ENCODE measurements at places on chromosomes 1 and 21.

- no peak for DNase-seq
These were observed 14.2 kb downstream of the MTF1 start for GRCh38 chr1:37845049-37845646.

- no peak for DNase-seq
These were observed 27.6 kb downstream of the NCF2 start for GRCh38 chr1:183562701-183563100.

GRCh38 chr1:217498209-217498608 is 132.7 kb downstream of the GPATCH2 start:
- no peak for DNase-seq

DNA sequence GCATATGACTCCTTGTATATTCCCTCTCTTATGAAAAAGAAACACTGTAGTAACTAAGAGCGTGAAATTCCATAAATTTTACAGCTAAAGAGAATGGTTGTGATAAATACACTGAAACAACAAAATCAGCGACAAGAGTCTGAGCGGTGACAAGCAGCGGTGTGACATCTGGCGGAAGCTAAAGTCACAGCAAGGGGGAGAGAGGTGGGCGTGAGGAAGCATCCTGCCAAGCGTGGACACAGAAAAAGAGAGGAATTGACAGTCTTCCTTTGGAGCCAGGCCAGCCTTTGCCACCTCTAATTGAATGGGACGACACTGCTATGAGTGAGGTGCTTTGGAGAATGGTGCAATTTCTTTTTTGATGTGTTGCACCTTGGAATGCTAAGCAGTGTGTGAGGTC is 25.9 kb downstream of the PSMB2 start:
- DNase-seq: no peak

GRCh38 chr1:150809651-150810050 is 1.6 kb upstream of the CTSK start:
- DNase-seq: no peak

- DNase-seq: no peak
These were observed 10.7 kb upstream of the MAST2 start for GRCh38 chr1:45792744-45793143.

- DNase-seq: no peak
These were observed 267.9 kb downstream of the ZNF326 start for GRCh38 chr1:90262791-90263190.

- DNase-seq: no peak
These were observed 6.9 kb downstream of the PTPRF start for GRCh38 chr1:43537423-43538142.

- DNase-seq: no peak
These were observed 163.3 kb downstream of the DHRS3 start for GRCh38 chr1:12454406-12455391.

DNA sequence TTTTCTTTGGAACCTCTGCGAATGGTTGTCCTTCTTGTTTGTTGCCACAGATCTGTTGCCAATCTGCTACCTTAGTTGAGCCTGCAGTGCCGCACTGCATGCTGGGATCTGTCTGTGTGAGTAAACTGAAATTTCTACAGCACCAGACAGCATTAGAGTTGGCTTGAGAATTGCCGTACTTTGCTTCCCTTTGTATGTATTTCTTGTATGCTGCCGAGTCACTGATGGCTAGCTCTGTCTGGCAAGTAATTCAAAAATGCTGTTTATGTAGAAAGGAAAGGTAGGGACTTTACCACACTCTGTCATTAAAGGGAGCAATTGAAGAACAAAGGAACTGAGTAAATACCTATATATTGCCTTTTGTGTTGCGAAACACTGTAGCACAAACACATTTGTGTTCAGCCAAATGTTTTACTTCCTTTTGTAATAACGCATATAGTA is 857.4 kb downstream of the USP25 start:
- DNase-seq: no peak

- no peak for DNase-seq
These were observed 2.1 kb upstream of the CAPN8 start for GRCh38 chr1:223667484-223668182.

- no peak for DNase-seq
These were observed 4.0 kb downstream of the PHC2 start for GRCh38 chr1:33426916-33427315.

DNA sequence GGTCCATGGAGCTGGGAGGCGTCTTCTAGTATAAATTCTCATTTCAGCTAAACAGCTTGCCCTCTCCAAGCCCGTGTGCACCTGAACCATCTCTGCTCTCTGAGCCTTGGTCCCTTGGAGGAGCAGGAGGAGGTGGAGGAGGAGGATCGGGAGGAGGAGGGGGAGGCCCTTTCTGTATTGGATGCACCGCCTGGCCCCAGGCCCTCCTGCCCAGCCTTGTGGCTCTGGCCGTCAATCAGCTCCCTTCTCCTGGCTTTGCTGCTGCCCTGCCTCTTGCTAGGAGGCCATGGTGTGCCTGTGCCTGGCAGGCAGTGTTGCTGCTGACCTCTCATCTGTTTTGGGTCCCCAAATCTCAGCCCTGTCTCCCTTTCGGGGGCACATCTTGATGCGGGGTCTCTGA is 9.0 kb downstream of the COL18A1 start:
- no peak for DNase-seq

DNA sequence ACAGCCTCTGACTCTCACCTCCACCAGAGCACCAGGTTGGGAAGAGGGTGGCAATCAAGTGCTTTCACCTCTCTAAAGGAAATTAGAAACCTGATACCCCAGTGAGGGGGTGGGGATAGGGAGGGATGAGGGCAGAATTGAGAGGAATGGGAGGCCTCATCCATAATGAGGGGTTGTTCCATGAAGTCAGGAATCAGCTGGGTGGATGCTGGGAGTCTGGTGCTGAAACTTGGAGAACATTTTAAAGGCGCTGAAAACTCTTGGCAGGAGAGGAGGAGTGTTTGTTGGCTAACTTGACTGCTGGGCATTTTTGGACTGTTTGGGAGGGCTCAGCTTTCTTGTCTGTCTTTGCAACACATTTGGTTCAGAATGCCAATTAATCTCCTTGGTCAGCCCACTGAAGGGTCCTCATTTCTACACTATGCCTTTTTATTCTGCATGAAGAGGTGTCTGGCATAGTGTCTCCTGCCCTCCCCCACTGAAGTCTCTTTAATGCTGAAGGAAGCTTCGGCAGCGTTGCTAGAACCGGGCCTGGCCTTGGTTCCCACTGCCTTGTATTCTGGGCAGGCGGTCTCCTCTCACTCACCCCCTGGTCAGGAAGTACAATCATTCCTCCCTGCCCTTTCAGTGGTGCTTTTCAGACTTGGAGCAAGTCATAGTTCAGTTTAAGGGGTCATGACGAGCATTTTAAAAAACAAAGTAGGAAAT is 2.2 kb downstream of the PHGDH start:
- no peak for DNase-seq

DNA sequence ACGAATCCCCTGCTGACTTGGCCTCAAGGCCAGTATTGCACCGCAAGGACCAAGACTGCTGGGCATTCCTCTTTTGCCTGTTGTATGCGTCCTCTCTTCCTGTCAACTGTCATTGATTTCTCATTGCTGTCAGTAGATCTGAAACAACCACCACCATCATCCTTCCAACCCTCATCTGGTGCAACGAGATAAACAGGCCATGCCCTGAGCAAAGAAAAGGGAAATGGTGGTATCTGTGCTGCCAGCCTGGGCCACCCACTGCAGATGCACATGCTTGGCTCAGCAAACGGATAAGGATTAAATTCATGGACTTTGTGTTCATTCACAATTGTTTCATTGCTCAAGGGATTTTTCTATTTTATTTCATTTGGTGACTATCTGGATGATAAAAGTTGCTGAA is 13.6 kb downstream of the OXCT2 start:
- no peak for DNase-seq

DNA sequence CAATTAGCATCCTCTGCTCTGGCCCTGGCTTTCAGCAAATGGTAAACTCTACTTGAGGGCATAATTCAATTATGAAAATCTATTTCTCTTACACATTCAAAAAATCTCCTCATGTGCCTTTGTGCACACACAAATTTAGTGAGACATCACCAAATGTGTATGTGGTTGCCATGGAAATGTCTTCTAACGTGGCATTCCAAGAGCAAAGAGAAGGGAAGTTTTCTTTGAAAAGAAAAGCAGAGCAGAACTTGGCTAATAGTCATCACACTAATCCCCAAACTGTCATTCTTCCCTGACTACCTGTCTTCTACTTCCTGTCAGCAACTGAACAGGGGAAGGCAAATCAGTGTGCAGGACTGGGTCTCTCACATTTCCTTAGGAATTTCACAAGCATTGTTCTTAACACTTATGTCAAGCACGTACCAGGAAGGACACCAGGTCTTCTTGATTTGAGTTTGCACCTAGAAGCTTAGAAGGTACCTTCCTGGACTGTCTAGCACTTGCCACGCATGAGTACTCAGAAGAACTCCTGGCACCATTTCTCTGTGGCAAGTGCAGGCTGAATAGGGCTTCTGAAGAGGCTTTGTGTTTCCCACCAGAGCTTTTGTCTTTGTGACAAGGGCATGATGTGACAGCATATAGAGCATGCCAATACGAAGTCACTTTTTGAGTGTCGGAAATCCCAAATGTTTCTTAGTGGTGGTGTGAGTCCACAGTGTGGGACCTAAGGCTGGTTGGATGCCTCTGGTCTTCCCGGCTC is 32.3 kb downstream of the MAN1C1 start:
- DNase-seq: no peak

GRCh38 chr1:16014509-16015482 is 3.0 kb downstream of the HSPB7 start:
- no peak for DNase-seq

DNA sequence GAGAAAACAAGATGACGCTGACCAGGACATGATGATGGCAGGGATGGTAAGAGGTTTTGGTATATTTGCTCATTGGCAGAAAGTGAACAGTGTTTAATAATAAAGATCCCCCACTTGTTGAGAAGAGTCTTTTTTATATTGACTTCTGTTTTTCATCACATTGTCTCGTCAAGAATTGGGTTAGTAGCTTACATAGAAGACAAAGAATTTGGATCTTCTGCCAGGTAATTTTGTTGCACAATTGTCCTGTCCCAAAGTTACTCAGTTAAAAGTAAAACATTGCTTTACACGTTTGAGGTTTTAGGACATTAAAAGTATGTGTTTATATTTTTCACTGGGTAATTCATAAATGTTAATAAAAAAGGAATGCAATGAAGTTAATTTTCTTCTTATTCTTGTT is 48.3 kb upstream of the LAMC2 start:
- no peak for DNase-seq

DNA sequence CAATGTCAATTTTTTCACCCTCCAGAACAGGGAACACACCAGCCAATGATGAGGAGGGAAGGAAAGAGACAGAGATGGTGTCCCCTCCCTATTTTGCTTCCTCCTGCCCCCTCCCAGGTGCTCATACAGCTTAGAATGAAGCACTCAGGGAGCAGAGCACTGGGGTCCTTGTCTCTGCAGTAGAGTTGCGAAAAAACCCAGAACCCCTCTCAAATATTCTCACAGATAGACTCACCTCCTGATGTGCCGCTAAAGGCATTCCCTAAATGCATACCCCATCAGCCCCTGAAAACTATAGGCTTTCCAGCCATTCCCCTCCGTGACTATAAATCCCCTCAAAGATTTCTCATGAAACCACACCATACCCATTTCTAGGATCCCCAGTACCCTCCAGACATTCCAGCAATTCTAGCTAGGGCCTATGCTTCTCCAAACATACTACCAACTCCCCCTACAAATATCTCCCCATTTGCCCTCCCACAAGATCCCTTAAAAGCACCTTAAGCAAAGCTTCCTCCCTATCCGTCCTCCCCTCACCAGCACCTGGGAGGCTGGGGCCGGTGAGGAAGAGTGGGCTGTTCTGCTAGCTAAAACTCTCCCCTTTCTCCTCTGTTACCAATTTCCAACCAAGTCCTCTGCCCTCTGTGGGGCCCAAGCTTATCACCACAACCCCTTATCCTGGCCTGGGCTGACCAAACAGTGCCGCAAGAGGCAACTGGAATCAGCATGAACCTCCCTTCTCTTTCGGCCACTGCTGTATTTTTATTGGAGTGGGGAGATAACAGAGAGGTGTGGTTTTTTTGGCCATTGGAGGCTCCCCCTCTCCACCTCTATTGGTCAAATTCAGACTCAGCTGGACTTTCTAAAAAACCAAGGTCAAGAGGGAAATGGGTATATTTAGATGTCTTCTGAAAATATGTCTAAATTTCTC is 54.7 kb downstream of the RHBG start:
- no peak for DNase-seq

- no peak for DNase-seq
These were observed 476.8 kb upstream of the DEPDC1 start for GRCh38 chr1:68973459-68974244.

All from activated CD4-positive, alpha-beta T cell treated with anti-CD3 and anti-CD28 coated beads, Interleukin-2, amount 50 U/mL, for 1 hour (primary cell).